B cell (primary cell): ENCODE measurements at places on chromosomes 13 and 19. TPM values are rescaled to one million over a fixed set of nuclear protein-coding genes. Genes with fewer than 3 reads are reported as not detected.

DNA sequence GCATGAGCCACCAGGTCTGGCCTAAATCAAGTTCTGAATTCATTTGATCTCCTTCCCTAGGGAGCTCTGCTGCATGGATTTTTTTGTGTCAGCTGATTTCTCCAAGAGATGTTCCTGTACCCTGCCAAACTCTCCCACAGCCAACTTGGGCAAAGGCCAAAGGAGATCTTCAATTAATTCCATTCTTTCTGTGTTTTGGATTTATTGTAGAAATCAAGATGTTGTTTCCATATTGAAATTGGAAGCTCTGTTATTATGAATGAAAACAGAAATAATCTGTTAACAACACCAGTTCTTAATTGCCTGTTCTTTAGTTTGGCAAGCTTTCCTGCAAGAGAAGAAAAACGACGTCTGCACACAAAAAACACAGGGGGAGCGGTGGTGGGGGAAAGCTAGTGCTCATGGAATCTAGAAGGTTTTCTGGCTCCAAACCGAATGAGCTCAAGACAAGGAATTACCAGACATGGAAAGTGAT, 86.5 kb upstream of the ABCC4 start:
- DNase-seq: no peak

GRCh38 chr19:44800461-44800860, 8.4 kb upstream of the BCAM start:
- peak; percentile 79 for DNase-seq

- DNase-seq: no peak
These were observed 25.2 kb downstream of the ABCC4 start for GRCh38 chr13:95276037-95276505.

TIMM50 gene
- 52.3 and 55.3 TPM in 2 replicates for total RNA-seq

BSPH1 gene
- not detected in 2 replicates for total RNA-seq

ZNF460 gene
- 90.5 and 92.4 TPM in 2 replicates for total RNA-seq

TJP3 gene
- total RNA-seq: 2.0 and 2.9 TPM in 2 replicates
